ENCODE measurements at places on chromosomes 2 and 18.

- no peak for DNase-seq
These were observed 21.9 kb downstream of the TMEM237 start for GRCh38 chr2:201621293-201621999.

GRCh38 chr2:96267159-96267971 lies 1.3 kb downstream of the CIAO1 start:
- peak; percentile 38 for DNase-seq

DNA sequence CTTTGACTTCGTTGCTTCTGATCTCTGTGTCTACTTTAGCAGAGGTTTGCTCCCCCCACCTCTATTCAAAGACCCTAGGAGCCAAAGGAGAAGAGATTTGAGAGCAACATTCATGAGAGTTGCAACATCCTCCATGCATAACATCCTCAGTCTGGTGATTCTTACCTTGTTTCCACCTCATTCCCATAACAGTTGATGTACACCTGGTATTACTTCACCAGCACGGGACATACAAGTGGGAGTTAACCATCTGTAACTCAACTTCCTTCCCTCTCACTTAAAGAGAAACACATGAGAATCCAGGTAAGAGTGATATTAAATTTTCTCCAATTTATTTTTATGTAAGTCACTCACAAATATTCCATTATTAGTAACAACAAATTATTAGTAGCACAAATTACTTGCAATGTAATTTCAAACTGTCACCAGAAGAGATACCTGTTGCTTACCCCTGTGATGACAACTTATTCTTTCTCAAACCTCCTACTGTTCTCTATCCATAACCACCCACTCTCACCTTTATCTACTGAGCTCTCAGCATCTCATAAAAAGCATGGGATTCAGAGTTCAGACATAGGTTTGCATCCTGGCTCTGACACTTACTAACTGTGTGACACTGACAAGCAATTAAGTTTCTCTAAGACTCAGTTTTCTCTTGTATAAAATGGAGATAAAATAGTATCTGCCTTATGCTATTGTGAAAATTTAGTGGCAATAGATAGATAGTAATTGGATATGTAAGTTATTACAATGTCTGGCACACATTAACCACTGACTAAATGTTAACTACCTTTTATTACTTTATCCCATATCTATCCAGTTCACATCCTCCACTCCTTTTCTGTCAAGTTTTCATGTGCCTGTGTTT lies 184.6 kb upstream of the SRD5A2 start:
- DNase-seq, result no peak

GRCh38 chr2:101410746-101411145 lies 23.4 kb upstream of the CREG2 start:
- no peak for DNase-seq

GRCh38 chr18:49745045-49746014 lies 68.0 kb downstream of the ACAA2 start:
- DNase-seq, result no peak

GRCh38 chr2:215615067-215615802 lies 179.4 kb upstream of the FN1 start:
- DNase-seq, result no peak

DNA sequence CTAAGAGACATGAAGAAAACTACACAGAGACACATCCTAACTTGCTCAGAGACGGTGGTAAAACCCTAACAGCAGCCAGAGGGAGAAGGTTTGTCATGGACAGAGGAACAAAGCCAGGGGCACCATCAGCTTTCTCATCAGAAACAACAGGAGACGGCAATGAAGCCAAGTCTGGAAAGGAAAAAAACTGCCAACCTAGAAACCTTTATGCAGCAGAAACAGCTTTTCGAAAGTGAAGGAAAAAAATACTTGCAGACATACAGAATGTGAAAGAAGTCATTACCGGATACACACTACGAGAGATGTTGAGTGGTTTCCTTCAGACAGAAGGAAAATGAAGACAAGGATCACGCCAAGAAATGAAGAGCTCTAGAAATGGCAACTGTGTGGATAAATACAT lies 55.9 kb downstream of the ANO7 start:
- no peak for DNase-seq

- no peak for DNase-seq
These were observed 5.8 kb upstream of the CCDC88A start for GRCh38 chr2:55425431-55425831.

DNA sequence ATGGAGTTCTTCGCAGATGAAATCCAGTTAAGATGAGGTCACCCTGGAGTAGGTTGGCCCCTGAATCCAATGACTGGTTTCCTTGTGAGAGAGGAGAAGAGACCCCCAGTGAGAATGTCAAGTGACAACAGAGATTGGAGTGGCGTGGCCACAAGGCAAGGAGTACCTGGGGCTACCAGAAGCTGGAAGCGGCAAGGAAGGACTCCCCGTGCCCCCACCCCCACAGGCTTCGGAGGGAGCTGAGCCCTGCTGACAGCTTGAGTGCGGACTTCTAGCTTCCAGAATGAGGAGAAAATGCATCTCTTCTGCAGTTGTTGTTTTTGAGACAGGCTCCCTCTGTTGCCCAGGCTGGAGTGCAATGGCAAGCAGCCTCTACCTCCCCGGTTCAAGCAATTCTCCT lies 78.0 kb upstream of the HPCAL1 start:
- no peak for DNase-seq

DNA sequence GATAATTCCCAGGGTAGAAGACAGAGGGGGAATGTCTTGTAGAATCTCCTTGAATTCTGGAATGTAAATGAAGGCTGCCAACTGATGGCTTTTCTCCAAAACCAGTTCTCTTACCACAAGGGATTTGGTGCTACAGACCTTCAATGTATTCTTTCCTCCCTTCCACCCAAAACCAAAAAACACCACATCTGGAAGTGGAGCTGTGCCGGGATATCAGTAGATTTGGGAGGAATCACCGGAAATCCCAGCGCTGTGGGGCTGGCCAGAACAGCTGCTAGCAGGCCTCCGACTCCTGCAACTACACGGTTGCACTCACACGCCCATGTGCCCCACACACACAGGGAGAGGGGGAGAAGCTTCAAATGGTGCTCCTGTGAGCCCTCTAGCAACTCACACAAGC lies 45.7 kb downstream of the RPL31 start:
- no peak for DNase-seq

GRCh38 chr2:179250095-179250494 lies 14.5 kb downstream of the SESTD1 start:
- no peak for DNase-seq

DNA sequence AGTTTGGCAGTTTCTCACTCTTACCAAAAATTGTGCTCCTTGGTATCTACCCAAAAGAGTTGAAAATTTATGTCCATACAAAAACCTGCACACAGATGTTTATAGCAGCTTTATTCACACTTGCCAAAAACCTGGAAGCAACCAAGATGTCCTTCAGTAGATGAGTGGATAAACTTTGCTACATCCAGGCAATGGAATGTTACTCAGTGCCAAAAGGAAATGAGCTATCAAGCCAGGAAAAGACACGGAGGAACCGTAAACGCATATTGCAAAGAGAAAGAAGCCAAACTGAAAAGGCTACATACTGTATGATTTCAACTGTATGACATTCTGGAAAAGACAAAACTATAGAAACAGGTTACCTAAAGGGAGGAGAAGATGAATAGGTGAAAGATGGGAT lies 36.1 kb downstream of the TMEM163 start:
- DNase-seq, result no peak

DNA sequence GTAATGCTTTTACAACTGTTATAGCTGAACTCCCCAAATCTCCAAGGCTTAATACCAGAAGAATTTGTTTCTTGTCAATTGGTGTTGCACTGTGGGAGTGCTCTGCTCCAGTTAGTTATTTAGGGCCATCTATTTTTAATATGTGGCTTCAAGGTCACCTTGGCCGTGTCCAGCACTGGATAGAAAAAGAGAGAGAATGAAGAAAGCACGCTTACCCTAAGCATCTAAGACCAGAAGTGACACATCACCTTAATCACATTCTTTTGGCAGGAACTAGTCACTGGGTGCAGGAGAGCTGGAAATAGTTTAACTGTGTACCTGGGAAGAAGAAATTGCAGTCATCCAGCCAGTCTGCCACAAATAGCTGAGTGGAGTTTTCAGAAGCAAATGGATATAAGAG lies 78.8 kb downstream of the VWC2L start:
- no peak for DNase-seq
